Activated B cell treated with CpG ODN at 0.5 μM for 24 hours (primary cell): ENCODE measurements at places on chromosomes 12 and 14. TPM values are rescaled to one million over a fixed set of nuclear protein-coding genes. Genes with fewer than 3 reads are reported as not detected.

DNA sequence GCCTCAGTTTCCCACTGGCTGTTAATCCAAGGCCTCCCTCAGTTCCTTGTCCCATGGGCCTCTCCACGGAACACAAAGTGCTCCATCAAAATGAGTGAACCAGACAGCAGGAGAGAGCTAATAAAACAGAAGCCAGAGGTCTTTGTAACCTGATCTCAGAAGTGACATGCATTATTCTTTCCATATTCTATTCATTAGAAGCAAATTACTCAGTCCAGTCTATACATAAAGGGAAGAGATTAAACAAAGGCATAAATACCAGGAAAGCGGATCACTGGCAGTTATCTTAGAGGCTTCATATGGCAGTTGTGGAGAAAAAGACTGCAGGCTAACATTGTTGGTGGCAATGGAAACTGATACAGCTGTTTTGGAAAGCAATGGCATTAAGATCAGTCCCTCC, 170.6 kb upstream of the GARIN6 start:
- DNase-seq, result no peak

- DNase-seq, result no peak
Measured at GRCh38 chr14:50739186-50739585, 71.1 kb upstream of the SAV1 start.

- DNase-seq, result no peak
Measured at GRCh38 chr14:51337520-51337919, 97.5 kb downstream of the TMX1 start.

GRCh38 chr14:73810478-73811163, 41.0 kb upstream of the PTGR2 start:
- no peak for DNase-seq

DNA sequence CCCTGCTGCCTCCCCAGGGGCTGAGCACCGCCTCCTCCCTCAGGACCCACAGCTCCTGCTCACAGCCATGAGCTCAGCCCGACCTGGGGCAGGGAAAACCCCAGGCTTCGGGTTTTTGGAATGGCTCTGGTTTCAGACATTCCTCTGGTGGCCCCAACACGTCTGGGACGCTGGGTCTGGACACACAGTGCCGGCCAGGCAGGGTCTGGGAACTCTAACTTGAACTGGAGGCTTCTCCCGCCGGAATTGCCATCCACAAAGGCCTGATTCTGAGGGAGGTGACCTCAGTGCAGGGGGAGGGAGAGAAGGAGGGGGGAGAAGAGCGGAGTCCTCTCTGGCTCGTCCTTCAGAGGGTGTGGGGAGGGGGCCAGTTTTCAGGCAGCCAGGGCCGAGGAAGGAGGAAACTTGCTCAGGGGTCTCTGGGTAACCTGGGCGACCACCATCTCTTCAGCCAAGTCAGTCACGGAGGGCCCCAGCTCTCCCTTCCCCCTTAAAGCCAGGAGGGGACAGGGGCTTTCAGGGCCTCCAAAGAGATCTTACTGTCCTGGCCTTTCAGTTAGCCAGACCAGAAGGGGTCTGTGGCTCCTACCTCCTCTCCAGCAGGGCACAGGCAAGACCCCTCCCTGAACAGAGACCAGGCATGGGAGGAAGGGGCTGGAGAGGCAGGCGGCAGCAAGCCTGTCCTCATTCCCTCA, 19.4 kb downstream of the NCKAP5L start:
- DNase-seq, result no peak

DNA sequence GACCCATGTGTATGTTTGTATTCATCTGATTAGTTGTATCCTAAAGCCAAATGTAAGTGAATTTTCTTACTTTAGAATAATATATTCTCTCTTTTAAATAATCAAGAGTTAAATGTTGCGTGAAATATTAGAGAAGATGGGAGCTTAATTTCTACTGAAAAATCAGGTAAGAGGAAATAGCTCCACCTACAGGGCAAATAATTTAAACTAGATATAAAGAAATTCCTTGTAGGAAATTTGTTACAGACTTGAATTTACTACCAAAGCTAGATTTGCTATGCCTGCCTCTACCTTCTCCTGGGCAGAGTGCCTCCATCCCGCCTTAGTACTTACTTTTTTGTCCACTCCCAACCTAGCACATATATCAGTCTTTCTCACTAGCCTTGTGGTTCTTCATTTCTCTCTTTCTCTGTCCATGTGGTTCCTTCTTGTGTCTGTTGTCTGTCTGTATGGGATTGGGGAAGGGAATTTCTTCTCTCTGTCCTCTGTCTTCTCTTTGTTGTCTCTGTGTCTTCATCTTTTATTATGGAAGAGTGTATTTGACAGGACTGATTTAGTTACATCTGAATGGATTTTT, 44.7 kb downstream of the PALS1 start:
- no peak for DNase-seq

GRCh38 chr12:109553906-109554500, 19.3 kb downstream of the MMAB start:
- no peak for DNase-seq

- no peak for DNase-seq
Measured at GRCh38 chr14:93430315-93431035, at the start of gene UNC79. Gene UNC79 (plus strand): TSS chr14:93430939. CDS start chr14:93431030, 91 bp downstream.

The HHIPL1 gene
- total RNA-seq, result not detected in 2 replicates

GRCh38 chr14:63760014-63760413, 32.1 kb upstream of the SGPP1 start:
- no peak for DNase-seq

- DNase-seq, result no peak
Measured at GRCh38 chr14:68607867-68608573, 184.8 kb downstream of the ZFP36L1 start.

DNA sequence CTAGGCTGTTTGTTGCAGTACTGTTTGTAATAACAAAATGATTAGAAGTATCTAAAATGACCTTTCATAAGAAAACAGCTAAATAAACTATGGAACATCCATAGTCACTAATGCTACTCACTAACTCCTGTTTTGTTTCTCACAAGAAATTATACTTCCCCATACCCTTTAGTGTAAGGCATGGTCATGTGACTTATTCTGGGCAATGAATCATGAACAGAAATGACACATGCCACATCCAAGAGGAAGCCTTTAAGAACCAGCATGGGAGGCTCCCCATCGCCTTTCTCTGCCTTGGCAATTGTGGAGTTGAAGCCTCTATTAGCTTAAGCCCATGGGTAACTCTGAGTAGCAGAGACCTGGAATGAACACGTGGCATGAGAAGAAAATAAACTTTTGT, 49.3 kb downstream of the KSR2 start:
- no peak for DNase-seq

The DCP1B gene
- total RNA-seq, result 12.4 and 14.7 TPM in 2 replicates

DNA sequence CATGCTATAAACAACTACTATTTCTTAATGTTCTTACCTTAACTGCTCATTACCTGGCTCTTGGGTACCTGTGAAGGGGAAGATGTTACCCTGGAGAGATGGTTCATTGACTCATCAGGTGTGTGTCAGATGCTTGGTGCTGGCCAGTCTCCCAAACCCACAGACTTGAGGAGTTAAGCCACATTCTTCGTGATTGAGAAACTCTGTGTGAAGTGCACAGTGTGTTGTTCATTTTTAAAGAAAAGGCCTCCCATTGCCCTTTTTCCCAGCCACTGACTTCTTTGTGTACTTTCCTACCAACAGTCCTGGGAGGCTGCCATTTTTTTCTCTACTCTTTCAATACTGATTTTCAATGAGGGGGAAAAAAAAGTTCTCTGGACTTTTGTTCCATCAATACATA, 3.2 kb downstream of the MGST1 start:
- DNase-seq, result no peak

DNA sequence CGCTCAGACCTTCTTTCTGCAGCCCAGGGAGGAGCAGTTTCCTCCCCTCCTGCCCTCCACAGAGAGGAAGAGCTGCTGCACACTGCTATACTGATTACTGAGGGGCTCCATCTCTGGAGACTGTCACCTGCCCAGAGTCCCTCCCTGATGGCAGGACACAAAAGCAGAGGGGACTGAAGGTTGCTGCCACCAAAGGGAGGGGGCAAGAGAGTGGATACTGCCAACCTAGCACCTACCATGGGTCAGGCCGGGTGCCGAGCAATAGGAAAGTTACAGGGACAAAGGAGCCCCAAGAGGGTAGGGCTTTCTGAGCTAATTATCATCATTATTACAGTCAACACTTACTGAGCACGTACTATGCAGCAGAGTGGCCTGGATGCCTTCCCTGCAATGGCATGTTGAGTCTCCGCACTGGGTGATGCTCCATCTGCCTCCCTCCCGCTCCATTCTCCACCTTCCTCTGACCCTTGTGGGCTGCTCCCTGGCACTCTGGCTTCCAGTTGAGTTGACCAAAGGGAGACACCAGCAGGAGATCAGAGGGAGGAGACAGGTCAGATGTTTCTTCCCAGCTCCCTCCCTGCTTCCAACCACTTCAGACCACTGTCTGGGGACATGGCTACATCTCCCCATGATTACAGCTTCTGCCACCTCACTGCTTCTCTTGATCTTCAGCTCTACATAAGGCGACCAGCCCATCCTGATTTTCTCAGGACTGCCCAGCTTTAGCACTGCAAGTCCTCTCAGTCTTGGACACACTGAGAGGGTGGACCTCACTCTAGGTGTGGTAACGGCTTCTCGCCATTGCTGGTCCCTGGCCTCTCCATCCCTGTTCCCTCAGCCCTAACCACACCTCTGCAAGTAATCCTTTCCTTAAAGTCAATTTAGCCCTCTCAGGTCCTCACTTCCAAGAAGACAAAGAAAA, 2.6 kb upstream of the KRT79 start:
- no peak for DNase-seq

The KCNH3 gene
- 0.27 and 0.44 TPM in 2 replicates for total RNA-seq

DNA sequence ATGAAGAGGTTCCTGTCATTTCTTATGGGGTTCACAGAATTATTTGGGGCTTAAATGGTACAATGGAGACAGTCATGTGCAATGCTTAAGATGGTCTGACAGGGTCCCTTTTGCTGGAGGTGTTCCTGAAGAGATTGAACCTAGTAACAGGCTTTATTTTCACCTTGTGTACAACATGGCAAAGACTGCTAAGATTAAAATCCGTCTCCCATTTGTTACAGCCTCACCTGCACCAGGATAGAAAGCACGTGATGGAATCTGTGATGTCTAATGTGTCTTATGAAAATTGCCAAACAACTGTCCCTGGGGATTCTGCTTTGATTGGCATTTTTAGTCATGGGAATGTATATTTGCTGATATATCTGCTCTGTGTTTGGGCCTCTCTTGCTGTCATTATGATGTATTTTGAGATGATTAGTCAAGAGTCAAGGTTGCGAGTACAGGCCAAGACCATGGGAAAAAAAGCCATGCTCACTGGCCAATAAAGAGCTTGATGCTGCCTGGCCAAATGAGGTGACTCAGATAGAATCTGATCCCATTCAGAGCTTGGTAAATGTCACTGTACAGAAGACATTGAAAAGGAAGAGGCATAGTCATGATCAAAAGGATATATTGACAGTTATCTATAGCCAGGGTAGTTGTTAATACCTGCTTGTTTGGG, 96.1 kb downstream of the FLRT2 start:
- DNase-seq, result no peak

The TSPAN8 gene
- not detected in 2 replicates for total RNA-seq

The ESRRB gene
- 0.11 and 0.15 TPM in 2 replicates for total RNA-seq

The PPM1H gene
- not detected in 2 replicates for total RNA-seq

- no peak for DNase-seq
Measured at GRCh38 chr12:71846322-71846940, 6.9 kb downstream of the TBC1D15 start.

- DNase-seq, result no peak
Measured at GRCh38 chr12:95740751-95741150, 49.8 kb downstream of the NTN4 start.

The FAM222A gene
- 0.73 and 1.6 TPM in 2 replicates for total RNA-seq

DNA sequence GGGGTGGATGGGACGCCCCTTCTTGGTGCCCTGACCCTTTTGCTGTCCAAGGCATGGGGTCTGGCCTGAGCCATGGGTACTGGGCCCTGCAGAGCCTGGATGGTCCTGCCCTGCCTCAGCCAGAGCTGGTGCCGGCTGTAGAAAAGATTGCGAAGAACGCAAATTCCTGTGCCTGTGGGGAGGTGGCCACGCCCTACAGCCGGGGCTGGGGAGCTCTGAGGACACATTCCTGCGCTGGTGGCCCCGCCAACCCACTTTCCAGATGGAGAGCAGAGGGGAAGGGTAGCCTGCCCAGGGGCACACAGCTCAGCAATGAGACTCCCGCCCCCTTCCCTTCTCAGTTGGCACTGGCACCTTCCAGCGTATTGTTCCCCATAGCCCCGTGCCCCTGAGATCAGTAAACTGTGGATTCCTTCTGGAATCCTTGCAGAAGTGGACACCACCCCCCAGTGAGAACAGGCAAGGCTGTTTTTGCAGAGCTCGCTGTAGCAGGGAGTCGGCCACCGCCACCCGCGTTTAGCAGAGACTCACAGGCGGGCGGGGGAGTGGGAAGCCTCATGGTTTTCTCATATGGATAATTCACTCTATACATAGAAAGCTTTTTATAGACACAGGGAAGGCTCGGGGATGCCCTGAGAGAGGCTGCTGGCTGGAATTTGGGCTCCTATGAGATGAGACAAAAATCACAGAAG, 8.6 kb downstream of the INF2 start:
- no peak for DNase-seq

The PMCH gene
- total RNA-seq, result not detected in 2 replicates

The KLHL33 gene
- total RNA-seq, result 0.42 and 0.53 TPM in 2 replicates

- no peak for DNase-seq
Measured at GRCh38 chr14:67172520-67172919, 16.7 kb upstream of the GARIN2 start.

The GLIPR1L2 gene
- 0.20 TPM in 1 of 2 replicates, not detected in the other for total RNA-seq

- DNase-seq, result no peak
Measured at GRCh38 chr14:50794068-50794645, 36.8 kb downstream of the NIN start.

DNA sequence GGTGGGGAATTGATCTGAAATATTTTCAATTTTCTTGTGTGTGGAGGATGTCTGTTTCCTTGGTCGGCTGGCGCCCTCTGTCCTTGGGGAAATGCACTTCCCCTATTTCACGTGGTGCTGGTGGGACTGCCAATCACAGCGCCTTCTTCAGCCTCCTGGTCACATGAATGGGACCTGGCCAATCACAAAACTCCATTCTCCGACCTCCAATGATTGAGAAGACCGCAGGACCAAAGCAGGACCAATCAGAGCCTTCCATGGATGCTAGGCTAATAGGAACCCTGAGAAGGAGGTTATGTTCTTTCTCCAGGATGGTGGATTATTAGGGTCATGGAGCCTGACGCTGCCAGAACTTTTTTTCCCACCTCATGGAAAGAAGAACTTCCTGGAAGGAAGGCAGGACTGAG, 188.7 kb downstream of the TTC8 start:
- no peak for DNase-seq

DNA sequence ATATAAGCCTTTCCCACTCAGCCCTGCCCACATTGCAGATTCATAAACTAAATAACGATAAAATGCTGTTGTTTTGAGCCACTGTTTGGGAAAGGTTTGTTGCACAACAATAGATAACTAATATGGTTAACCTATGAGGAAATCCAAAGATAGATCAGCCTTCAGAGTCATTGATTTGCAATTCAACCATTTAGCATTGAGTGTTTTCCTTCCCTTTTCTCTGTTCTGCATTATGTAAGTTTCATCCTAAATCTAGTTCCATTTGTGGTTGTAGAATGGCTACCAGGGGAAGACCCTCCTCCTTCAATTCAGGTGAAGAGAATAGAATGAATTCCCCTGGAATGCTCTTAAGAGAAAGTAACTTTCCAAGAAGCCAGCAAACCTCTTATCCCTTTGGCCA, 19.6 kb downstream of the TC2N start:
- DNase-seq, result no peak

The MSRB3 gene
- total RNA-seq, result not detected in 2 replicates

- DNase-seq, result no peak
Measured at GRCh38 chr14:56379956-56380355, 199.6 kb upstream of the TMEM260 start.
